ENCODE measurements at places on chromosomes 4 and X. TPM values are rescaled to one million over a fixed set of nuclear protein-coding genes. Genes with fewer than 3 reads are reported as not detected.
A peak's percentile ranks its signal among the peaks of the same experiment; 100 is the strongest.

DNA sequence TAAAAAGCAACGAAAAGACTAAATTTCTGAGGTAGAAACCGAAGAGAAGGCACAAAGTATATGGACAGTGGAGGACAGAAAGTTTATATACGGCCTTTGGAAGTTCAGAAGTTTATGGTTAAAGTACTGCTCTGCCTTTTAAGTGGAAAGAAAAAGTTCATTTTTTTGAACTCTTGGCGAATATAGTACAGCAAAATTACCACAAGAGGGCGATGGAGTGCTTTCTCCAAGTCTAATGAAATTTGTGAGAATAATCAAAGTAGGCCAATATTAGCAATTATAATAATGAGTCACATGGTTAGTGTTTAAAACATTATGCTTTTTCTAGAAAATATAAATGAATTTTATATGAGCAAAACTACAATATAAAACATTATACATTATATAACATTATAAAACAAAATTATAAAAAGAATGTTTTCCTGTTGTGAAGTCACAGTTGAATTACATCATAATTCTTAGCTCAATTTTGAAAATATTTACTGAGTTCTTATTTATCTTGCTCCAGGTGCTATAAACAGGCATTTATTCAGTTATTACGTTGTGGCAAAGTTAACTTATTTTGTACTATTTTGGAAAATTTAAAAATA is 136.2 kb upstream of the BMPR1B start:
- DNase-seq, result peak; percentile 74

DNA sequence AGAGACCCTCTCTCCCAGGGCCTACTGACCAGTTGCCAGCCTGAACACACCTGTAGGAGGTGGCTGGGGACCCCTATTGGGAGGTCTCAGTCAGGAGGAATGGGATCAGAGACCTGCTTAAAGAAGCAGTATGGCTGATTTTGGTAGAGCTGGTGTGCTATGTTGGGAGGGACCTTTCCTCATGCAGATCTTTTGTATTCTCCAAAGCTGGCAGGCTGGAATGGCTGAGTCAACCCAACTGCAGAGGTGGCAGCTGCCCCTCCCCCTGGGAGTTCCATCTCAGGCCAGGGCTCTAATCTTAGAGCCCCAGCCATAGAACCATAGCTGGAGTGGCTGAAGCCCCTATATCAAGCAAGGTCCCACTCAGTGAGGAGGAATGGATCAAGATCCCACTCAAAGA is 279.3 kb upstream of the BMP3 start:
- no peak for DNase-seq

GRCh38 chr4:143163614-143164013 is 21.1 kb upstream of the USP38 start:
- DNase-seq, result no peak

DNA sequence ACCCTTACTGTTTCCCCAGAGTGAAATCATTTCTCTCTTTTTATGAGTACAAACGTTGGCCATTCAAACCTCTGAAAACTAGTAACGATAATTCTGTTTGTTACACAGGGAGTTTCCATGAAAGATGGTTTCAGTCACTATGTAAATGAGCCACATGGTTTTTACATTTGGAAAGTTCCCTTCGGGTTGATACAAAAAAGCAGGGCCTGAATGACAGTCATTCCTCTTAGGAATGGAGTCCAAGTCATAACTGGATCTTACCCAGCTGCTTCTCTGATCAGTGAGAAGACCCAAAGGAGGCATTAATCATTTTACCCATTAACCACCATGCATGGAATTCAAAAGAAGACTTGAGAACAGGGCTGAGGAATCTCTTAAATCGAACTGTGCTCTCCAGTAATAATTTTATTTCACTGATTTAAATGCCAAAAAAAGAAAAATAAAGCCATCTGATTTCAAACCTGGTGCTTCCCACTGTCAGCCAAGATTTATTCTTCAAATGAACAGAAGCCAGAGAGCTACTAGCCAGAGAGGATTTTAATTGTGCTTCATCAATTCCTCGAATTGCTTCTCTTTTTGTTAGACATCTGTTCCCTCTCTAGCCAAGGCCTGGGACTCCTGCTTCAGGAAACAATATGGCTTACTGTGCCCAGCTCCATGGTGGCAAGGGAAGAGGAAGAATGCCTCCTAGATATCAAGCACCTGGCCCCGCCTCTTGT is 3.2 kb downstream of the SOWAHB start:
- no peak for DNase-seq

DNA sequence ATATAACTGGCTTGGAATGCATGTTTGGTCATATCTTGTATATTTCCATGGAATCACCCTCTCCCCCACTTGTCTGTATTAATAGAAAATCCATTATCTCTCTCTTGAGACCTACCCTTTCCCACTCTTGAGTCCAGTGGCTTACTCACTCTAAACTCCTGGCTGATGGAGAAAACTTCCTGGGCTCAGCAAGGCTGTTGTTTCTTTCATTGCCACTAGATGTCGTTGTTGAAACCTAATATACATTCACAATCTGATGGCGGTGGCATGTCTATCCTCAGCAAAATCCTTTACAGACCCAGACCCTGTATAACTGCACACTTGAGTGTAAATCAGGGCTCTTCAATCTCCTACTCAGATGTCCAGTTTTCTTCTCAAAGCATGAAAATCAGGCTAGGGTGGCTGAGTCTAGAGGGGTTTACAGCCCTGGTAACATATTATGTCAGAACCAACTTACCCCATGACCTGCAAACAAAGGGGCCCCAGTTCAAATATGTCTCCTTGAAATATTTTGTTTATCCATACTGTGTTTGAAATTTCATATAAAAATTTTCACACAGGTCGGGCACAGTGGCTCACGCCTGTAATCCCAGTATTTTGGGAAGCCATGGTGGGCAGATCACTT is 70.0 kb upstream of the FAM241A start:
- no peak for DNase-seq

DNA sequence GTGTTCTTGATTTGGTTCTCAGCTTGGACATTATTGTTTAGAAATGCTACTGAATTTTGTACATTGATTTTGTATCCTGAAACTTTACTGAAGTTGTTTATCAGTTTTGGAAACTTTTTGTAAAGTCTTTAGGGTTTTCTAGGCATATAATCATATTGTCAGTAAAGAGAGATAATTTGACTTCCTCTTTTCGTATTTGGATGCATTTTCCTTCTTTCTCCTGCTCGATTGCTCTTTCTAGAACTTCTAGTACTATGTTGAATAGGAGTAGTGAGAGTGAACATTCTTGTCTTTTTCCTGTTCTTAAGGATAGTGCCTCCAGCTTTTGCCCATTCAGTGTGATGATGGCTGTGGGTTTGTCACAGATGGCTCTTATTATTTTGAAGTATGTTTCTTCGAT is 24.1 kb downstream of the TMPRSS11A start:
- no peak for DNase-seq

GRCh38 chr4:17578482-17578891 is 1.5 kb downstream of the LAP3 start:
- peak; percentile 36 for DNase-seq

GRCh38 chr4:100754751-100755150 is 236.9 kb upstream of the EMCN start:
- no peak for DNase-seq

- DNase-seq, result no peak
Measured at GRCh38 chrX:48909703-48910294, 1.6 kb downstream of the SLC35A2 start.

IL2 gene
- total RNA-seq, result 1.5 TPM

NPY5R gene
- not detected for total RNA-seq

ATP8A1 gene
- 69.4 TPM for total RNA-seq

AREG gene
- total RNA-seq, result 22.3 TPM

TMEM175 gene
- total RNA-seq, result 7.3 TPM

All from stomach (tissue), 19 donors.